ENCODE measurements at places on chromosomes 1 and 21.

DNA sequence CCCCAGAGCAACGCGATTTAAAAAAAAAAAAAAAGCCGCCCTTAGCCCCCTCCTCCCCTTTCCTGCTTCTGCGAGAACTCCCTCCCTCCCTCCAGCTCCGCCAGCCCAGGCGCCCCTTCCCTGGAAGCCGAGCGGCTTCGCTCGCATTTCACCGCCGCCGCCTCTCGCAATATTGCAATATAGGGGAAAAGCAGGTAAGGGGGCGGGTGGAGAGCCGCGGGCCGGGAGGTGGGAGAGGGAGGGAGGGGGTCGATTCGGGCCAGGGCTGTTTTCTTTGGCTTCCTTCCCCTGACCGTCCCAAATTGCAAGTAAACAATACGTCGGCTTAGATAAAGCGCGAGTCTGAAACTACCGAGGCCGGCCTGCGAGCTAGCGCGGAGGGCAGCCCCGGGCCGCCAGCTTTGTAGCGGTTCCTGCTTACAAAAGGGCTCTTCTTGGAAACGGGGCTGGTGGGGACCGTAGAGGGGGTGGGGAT lies 408 bp downstream of the LMO4 start:
- peak; percentile 73 for DNase-seq
- H3K4me3 ChIP-seq = peak overlapping the region; percentile 94
- H3K4me1 ChIP-seq = peaks cover 23% of the 10 kb centered on the region
- peak overlapping the region; percentile 96 for H3K27ac ChIP-seq
- no peaks in the 10 kb centered on the region for H3K27me3 ChIP-seq

DNA sequence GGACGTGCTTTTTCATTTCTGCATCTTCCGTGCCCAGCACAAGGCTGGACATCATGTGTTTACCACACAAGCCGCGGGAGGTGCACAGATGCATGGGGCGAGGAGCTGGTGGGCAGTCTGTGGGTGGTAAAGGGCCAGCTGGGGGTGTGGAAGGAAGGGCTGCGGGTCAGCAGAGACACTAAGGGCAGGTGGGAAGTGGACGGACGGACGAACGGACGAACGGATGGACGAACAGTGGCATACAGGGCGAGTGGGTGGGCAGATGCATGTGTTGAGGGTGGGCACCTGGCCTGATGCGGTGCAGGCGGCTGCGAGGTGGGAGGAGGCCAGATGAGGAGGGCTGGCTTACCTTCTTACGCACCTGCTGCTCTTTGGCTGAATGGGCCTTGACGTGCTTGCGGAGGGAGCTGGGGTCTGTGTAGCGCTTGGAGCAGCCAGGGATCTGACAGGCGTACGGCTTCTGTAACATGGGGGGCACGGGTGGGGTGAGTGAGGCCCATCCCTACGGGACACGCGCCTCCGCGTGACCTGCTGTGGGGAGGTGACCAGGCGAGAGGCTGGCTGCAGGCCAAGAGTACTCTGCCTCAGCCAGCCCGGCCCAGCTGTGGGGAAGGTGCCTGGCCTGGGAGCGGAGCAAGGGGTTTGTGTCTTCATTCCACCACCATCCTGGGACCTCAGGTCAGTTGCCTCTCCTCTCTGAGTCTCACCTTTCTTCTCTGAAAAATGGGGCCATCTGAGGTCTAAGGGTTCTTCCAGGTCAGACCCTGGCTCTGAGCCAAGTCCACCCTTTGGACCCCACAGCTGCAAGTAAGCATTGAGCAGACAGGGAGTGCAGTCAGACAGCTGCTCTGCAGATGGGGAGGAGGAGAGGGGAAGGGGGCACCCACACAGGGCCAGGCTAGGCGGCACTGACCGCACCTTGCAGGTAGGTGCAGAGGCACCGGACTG lies 65.5 kb downstream of the DMRTB1 start:
- no peak overlapping the region for H3K4me3 ChIP-seq
- no peak overlapping the region for H3K27ac ChIP-seq
- no peak for DNase-seq
- H3K4me1 ChIP-seq = no peaks in the 10 kb centered on the region

GRCh38 chr21:20997311-20997635 lies 936 bp upstream of the NCAM2 start:
- no peak for DNase-seq
- no peaks in the 10 kb centered on the region for H3K27me3 ChIP-seq
- H3K4me1 ChIP-seq = no peaks in the 10 kb centered on the region
- no peak overlapping the region for H3K27ac ChIP-seq

- no peak overlapping the region for H3K4me3 ChIP-seq
- H3K36me3 ChIP-seq = peaks cover 13% of the 10 kb centered on the region
Observed at GRCh38 chr1:201499795-201500669, 6.9 kb downstream of the CSRP1 start.

GRCh38 chr1:32984455-32985171 lies 20.0 kb upstream of the RNF19B start:
- peak; percentile 67 for DNase-seq
- no peak overlapping the region for H3K4me3 ChIP-seq
- H3K27ac ChIP-seq = peak overlapping the region; percentile 38
- peaks cover 32% of the 10 kb centered on the region for H3K4me1 ChIP-seq
- no peaks in the 10 kb centered on the region for H3K27me3 ChIP-seq

Measured in GM23248 (cell line).